Kidney (tissue), 22 donors: ENCODE measurements at places on chromosomes 6 and 20. TPM values are rescaled to one million over a fixed set of nuclear protein-coding genes. Genes with fewer than 3 reads are reported as not detected.

DNA sequence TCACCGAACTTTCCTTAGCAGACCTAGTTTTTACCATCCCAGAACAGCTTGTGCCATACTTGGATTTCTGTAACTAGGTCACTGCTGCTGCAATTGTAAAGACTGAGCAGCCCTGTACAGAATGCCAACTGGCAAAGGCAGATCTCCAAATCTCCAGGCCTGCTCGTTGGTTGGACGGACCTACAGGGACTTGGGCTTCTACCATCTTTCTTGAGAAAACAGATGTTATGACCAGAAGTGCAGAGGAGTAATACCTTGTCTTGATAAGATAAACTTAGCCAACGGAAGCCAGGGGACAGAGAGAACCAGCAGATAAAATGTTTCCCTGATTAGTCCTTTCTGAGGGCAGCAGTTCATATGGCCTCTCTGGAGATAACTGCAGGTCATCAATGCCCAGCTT lies 304.1 kb downstream of the RFPL4B start:
- DNase-seq: no peak

DNA sequence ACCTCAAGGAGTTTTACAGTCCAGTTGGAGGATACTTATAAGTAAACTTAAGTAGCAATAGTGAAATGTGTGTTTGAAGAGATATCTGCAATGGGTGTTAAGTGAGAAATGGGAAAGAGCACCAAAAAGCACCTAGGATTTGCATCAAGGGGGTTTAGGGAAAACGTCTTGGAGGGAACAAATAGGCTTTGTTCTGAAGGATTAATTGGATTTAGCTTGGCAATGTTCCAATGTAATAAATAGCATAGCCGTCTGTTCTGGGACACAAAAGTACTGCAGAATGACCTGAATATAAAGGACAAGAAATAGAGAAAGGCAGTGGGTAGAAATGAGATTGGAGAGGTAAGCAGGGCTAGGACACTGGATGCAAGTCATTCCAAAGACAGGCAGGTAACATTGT lies 2.8 kb upstream of the MYO6 start:
- DNase-seq: no peak

The ITPR3 gene
- total RNA-seq: 86.3 TPM

DNA sequence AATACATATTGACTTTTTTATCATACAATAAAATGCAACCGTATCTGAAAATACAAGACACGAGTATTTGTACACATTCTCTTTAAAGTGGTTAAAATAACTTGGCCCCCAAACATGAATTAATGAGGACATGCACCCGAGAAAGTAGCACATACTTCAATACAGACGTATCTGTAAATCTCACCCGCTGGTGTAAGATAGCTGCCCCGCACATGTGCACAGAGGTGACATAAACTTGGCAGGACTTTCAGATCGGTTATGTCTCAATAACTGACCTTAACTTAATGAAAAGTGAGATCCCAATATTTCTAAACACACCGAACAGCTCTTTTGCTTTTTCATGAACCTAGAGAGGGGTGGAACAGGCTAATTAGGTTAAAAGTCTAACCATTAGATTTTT lies 91.5 kb upstream of the RPS6KA2 start:
- DNase-seq: no peak

DNA sequence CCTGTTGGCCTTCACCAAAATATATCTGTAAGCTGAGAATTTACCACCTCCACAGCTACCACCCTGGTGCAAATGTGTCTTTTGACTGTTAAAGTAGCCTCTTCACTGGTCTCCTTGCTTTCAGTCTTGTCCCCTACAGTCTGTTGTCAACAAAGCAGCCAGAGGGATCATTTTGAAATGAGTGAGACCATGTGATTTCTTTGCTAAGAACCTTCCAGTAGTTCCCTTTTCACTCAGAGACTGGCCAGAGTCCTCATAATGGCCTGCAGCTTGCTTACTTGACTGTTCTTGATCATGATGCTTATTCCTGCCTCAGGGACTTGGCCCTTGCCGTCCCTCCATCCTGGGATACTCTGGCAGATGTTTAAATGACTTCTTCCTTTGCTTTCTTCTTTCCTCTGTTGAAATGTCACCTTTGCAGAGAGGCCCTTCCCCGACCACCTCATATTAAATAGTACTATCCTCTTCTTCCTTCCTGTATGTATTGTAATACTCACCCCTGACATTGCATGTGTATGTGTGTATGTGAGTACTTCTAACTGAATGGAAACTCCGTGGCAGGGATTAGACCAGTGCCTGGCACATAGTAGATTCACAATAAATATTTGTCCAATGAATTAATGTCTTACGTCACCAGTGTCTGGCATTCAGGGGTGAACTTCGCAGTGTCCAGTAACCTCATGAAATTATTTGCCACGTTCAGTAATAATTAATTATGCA lies 5.0 kb downstream of the MANBAL start:
- DNase-seq: no peak

The DEFB132 gene
- total RNA-seq: not detected

- DNase-seq: no peak
Observed at GRCh38 chr6:148593130-148593812, 153.6 kb upstream of the UST start.

- no peak for DNase-seq
Observed at GRCh38 chr20:60295214-60295613, 337.0 kb downstream of the CDH26 start.

- DNase-seq: no peak
Observed at GRCh38 chr6:24439858-24440539, 37.3 kb downstream of the MRS2 start.

GRCh38 chr20:52446421-52447224 lies 255.0 kb upstream of the ZFP64 start:
- no peak for DNase-seq

DNA sequence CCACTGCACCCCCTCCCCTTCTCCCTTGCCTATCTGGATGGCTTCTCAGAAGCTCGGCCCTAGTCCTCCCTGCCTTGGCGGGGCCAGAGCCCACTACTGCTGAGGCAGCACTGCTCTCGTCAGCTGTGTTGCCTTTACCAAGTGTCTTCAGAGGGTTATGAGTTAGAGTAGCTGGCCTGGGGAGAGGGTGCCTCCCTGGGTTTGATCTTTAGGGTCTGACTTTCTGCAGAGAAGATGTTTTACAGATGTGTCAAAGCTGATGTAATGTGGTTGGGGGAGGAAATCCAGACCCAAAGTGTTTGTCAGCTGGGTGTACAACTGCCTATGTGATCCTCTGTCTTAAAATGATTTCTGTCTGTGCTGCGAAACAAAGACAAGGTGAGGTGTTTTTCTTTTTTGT lies 30.4 kb upstream of the PI16 start:
- DNase-seq: no peak

DNA sequence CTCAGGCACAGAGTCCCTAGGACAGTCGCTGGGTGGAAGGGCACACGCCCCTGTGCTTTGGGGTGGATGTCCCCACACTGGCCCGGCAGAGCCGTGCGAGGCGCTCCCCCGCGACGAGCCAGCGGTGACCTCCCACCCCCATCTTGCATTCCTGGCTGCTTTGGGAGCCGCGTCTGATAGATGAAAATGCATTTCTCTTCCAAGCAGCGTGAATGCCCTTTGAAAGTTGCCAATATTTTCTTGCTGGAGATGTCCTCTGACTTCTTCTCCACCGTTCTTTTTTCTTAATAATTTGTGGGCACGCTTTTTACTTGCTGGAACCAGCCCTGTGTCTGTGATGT lies 29.9 kb downstream of the COL20A1 start:
- DNase-seq: no peak

GRCh38 chr6:159646733-159647132 lies 46.3 kb downstream of the SOD2 start:
- DNase-seq: no peak

The HLA-DPB1 gene
- total RNA-seq: 181 TPM

DNA sequence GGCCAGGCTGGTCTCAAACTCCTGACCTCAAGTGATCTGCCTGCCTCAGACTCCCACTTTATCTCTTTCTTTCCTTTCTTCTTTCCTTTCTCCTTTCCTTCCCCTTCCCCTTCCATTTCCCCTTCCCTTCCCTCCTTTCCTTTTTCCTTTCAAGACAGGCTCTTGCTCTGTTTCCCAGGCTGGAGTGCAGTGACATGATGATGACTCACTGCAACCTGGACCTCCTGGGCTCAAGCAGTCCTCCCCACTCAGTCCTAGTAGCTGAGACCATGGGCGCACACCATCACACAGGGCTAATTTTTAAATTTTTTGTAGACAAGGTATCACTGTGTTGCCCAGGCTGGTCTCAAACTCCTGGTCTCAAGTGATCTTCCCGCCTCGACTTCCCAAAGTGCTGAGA lies 377.6 kb upstream of the ZFP64 start:
- DNase-seq: no peak

DNA sequence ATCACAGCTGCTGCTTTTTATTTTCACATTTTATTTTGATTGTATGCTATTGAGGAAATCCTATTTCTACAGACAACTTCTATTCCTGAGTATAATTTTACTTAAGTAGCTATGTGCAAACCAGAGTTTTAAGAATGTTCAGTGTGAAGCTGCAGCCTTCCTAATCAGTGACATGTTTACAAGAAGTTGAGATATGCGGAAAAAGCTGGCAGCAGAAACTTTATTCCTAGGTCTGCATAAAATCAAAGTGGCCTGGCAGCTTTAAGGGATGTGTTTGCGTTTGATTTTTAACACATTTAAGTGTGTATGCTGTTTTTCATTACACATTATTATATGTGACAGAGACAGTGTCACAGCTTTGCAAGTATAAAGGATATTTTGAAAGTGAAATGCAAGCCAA lies 26.3 kb downstream of the MAPK14 start:
- DNase-seq: no peak

- DNase-seq: no peak
Observed at GRCh38 chr20:19232997-19233794, 20.8 kb downstream of the SLC24A3 start.

DNA sequence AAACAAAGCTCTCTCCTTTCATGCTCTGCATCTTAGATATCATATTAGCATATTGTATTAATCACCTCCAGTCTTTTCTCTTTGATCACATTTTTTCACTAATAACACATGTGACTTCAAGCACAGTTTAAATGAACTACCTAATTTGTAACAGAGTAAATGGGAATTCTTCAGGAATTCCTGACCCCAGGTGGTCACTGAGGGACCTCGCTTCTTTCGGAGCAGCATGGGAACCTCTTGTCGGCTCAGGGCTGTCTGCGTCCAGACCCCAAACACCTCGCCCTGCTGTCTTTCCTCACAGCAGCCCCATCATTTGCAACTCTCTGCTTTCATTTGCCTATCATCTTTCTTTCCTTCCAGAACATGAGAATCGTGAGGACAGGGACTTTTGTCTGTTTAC lies 103.5 kb downstream of the DACT2 start:
- no peak for DNase-seq

- no peak for DNase-seq
Observed at GRCh38 chr6:89966228-89966544, 71.9 kb downstream of the GJA10 start.

The KCNQ2 gene
- total RNA-seq: 2.2 TPM

The GRM4 gene
- not detected for total RNA-seq

The TREML2 gene
- 0.41 TPM for total RNA-seq

The MDC1 gene
- 47.9 TPM for total RNA-seq

DNA sequence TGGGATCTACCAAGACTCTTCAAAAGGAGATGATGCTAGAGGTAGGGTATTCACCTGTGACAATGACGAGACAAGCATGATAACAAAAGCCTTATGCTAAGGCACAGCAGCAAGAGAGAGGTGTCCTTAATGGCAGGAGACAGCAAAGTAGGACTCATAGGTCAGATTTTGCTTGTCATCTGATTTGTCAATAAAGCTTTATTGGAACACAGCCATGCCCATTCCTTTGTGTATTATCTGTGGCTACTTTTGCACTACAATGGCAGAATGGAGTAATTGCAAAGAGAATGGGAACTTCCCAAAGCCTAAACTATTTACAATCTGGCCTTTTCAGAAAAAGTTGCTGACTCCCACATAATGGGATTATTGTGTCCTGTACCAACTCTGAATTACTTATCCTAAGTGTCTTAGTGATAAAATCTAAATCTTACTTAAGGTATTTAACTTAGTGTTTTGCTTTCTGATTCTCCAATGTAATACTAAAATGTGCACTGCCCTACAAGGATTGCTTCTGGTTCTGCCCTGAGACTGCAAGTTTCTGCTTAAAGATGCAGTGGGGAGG lies 221.6 kb downstream of the CDC5L start:
- no peak for DNase-seq

GRCh38 chr20:15843777-15844176 lies 729.5 kb downstream of the KIF16B start:
- DNase-seq: no peak

DNA sequence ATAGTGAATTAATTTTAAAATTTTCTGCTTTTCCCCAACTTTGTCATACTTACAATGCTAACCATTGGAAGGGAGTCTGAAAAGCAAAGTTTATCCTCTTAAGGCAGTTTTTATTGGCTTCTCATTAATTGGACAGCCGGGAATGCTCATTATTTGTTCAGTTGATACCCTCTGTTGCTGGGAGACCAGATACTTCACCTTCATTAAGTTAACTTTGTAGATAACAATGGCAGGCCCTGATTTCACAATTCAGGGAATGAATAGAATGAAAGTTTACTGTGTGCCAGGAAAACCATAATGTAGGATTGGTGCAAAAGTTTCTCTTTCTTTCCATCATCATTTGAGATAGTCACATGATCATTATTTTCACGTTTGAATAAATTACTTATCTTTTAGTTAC lies 49.0 kb downstream of the COL19A1 start:
- no peak for DNase-seq

DNA sequence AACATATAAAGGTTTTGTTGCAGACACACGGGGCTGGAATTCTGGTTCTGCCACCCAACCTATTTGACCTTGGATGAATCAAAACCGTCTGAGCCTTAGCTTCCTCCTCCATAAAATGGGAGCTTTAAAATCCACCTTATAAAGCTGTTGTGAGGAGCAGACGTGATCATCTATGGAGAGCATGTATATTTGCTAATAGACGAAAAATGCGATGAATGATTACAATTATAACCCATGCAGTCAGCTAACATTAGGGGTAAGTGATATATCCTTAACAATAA lies 586 bp upstream of the NUP153 start:
- DNase-seq: no peak

DNA sequence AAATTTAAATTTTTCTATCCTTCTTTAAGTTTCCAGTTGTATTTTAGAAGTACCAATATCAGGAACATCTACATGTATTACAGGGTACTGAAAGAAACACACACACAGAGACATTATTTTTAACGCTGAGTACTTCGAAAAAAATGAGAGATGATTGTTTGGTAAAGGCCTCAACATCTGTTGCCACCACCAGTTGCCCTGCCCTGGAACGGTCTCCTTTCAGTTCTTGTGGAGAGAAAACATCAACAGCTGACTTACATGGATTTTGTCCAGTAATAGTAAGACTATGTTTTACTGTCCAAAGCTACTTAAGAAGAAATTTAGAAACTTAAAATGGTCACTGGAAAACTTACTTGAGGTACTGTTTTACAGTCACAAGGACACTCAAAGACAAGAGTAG lies 16.7 kb downstream of the HMGCLL1 start:
- DNase-seq: no peak

DNA sequence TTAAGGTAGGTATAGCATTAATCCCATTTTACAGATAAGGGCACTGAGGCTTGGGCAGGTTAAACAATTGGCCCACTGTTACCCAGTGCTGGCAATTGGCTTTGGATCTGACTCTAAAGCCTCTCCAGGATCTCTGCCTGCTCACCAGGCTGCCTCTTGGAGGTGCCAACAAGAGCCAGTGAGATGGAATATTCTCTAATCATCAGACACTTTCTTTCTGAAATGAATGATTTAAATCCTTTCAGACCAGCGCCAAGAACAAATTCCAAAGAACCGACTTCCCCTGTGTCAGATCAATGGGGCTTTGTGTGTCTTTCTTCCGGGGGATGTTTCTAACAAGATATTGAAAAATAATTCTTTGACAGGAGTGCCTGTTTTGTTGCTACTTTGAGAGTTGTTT lies 23.6 kb downstream of the CYP39A1 start:
- no peak for DNase-seq

The MRPL14 gene
- 27.9 TPM for total RNA-seq

The CGA gene
- not detected for total RNA-seq
